ENCODE measurements at places on chromosomes 1 and 21.

DNA sequence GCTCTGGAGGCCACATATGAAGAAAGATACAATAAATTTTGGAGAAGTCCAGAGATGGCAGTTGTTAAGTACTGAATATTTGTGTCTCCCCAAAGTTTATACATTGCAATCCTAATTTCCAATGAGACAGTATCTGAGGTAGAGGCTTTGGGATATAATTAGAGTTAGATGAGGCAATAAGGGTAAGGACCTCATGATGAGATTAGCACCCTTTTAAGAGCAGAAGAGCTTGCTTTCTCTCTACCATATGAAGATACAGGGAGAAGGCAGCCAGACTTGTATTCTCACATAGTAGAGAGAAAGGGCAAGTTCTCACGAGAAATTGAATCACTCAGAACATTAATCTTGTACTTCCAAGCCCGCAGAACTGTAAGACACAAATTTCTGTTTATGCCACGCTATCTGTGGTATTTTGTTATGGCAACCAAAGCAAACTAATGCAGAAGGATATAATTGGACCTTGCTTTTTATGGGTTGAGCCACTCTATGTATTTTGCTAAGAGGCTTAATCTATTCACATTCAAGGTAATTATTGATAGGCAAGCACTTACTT lies 430.1 kb downstream of the KCNT2 start:
- DNase-seq: no peak

DNA sequence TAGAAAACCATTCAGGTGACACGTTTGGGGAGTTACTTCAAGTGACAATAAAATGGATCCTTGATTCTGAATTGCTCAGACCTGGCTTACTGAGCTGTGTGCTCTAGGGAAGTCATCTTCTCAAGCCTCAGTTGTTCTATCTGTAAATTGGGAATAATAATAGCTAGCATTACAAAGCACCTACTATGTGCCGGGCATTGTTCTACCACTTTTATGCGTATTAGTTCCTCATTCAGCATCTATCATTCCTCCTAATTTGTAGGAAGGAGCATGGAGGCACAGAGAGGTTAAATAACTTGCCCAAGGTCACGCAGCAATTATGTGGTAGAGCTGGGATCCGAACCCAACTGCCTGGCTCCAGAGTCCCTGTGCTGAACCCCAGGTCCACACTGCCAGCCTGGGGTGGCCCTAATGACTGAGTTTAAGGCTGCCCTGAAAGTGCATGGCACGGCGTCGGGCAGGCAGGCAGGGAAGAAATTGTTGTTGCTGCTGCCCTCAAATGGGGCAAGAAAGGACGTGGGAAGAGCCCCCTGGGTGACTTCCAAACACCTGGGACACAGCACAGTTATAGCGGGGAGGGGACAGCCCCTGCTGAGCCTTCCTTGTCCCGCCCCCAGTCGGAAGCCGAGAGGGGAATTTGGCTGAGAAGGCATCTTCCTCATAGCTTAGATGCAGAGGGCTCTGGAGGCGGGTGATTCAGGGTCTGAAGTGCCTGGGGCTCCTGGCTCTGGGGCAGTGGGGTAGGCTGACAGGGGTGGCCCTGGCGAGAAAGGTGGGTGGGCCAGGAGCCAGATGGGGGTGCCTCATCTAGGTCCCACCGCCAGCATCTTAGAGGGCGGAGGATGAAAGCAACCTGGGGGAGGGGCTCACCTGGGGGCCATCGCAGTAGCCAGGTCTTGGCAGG lies 86.5 kb upstream of the IFFO2 start:
- peak; percentile 21 for DNase-seq

DNA sequence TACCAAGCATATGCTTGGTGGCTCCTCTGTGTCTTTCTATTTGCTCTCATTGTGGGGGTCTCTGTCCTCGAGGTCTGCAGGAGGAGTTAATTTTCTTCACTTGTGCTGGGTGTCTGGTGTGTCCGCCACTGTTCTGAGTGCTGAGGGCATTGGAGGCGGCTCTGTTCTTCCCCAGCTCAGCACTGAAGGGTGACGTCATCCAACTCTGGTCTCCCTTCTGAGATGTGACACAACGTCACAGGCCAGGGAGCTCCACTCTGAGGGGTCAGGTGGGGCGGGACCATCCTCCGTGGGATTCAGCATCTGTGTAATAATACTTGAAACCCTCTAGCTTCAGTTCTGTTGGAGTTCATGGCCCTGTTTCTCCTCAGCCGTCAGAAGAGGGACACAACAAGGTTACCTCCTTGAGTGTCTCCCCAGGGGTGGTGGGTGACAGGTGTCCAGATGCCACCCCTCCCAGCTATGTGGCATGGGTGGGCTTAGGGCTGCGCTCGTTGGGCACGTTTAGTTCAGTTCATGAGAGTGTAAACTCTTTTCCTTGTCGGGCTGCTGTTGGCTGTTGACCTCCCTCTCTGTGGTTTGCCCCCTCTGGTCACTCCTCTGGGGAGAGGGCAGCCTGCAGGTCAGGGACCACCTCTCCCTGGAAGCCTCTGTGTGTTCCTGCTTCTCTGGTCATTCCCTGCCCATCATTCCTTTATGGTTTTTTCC lies 3.1 kb downstream of the IBA57 start:
- peak; percentile 10 for DNase-seq

DNA sequence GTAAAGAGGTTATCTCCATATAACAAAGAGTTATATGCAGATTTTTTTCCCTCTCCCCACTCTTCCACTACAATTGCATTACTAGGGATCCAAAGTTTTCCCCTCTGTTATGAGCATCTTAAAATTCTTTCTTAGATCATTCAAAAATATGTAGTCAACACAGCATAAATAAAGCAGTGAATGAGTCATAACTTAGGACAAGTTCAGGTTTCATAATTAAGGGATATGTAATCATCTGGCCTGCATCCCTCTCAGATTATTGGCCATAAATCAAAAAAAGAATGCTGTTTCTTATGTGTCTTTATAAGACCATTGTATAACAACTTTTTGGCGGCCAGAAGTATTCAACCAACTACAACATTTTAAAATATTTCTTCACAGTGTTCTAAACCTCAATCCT lies 1526.1 kb downstream of the KCNT2 start:
- no peak for DNase-seq

DNA sequence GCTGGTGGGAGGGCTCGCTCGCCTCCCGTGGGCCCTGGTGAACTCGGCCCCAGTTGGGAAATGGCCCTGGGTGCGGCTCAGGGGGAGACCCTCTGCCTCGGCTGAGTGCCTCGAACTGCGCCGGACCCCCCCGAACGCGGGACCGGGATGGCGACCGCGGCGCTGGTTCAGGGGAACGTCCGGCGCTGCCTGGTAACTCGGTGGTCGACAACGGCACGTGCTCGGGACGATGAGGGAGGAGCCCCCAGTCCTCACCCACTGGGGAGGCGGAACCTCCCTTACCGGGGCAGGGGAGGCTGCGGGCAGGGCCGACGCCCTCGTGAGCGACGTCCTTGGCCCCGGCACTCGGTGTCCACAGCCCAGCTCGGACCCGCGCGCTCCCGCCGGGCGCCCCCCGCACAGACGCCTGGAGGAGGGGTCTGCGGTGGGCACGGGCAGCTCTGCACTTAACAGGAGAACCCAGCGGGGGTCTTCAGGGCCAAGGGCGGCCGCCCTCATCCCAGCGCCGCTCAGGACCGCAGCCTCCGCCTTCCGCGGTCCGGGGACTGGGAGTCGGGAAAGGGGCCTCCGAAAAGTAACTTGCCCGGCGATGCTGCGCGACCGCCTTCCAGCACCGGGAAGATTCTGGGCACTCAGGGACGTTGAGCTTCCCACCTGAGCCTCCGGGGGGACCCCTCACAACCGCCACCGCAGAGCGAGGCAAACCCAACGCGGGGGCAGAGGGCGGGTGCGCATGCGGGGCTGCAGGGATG lies 1.7 kb downstream of the HES4 start:
- DNase-seq: no peak

DNA sequence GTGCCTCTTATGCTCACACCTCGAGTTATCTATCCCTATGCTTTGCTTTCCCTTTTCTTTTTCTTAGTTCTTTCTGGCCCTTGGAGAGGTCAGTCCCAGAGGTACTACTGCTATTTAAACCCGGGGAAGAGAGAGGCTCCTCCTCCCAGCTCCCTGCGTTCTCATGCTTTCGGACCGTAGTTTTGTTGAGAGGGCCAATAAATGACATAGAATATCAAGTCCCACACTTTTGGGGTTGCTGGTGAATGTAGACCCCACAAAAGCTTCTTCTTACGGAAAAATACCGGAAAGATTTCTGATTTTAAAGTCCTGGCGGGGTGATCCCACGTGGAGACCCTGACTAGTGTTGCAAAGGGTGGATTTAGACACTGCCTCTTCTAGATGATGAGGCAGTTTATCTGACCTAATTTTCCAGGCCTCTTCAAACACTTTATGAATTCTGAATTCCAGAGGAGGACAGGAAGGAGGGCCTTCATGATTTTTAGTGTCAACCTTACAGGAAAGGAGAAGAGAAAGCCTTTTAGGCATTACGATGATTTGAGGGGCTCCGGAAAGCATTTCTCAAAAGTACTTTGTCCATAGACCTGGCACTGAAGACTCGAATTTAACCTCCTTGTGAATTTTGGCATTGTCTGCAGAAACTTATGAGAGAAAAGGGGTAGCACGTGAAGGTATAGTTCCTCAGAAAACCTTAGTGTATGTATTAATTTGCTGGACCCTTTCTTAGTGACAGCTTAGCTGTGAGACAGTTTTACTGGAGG lies 694 bp downstream of the TMEM167B start:
- peak; percentile 50 for DNase-seq
